ENCODE measurements at places on chromosomes 7 and 10.

DNA sequence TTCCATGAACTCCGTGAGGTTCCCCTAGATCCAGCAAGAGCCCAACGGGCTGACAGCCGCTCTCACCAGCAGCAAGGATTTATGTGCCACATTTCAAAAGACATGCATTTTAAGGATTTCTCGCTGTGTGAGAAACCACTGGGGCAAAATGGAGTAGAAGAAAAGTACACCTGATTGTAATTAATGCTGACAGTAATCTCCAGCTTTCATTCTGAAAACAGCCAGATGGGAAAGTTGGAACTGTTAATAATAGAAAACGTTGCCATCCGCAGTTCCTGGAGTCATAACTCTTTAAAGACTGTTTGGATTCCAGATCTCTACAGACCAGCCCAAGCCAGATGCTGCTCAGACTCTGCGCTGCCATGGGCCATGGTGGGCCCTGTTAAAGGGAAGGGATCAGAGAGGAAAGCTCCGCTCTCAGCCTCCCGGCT, 216.9 kb upstream of the GLI3 start:
- no peak for DNase-seq

GRCh38 chr10:130026670-130027456, 62.8 kb upstream of the EBF3 start:
- DNase-seq, result no peak

DNA sequence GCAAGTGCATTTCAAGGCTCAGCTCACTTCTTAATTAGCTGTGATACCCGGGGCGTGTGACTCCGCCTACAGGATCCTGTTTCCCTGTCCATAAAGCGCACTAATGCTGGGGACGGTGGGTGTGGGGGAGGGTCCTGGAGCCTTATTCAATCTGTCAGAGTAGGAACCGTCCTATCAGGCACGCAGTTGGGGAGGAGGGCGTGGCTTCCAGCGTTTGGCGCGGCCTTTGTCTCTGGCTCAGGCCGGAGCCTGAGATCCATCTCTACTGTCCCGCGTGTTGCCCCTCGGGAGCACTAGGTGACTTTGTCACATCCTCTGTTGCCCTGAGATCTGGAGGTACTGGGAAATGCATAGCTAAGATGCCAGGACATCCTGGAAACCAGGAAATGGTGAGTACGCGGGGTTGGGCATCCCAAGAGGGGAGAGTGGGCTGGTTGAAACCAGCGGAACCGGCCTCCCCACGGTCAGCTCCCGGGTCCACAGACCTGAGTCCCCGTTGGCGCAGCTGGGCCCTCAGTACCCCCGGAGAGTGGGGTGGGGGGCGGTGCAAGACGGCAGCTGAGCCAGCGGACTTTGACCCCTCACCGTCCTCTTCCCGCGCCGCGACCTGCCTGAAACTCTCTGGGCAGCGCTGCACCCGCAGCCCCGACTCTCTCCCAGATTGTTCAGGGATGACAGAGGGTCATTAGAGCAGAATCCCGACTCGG, 104.4 kb upstream of the ZNF92 start:
- DNase-seq, result peak; percentile 42

DNA sequence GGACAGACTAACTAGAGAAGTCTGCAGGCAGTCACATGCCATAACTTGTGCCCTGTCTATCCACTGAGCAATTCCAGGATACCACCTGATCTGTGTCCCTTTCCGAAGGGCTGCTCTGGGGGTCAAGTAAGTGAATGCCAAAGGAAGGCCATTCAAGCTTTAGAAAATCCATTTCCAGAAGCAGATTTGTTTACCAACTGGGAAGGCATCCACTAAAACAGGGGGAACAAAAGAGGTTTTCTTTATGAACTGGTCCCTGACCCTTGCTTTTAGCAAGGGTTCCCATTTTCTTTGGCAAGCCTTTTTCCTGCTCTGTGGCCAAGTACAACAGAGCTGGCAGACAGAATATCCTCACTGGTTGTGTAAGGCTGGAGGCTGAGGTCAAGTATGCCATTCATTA, 36.5 kb downstream of the ITPRID1 start:
- no peak for DNase-seq

DNA sequence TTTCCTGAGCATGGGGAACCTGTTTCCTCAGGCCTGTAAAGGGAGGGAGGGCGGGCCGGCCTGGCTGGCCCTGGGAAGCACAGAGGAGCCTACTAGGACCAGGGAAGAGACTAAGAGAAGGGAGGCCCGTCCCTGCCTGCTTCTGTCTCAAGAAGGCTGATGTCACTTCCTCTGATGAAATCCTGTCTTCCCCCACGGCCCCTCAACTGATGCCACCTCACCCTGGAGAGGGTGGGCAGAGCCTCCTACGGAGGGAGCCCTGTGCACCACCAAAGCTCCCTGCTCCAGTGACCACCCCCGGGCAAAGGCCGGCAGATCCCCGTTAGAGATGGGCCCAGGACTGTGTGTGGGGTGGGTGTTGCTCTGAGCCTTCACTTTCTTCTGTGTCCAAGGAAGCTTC, 1.0 kb upstream of the PILRA start:
- DNase-seq, result peak; percentile 8

- DNase-seq, result no peak
These were observed 167.7 kb downstream of the EMX2 start for GRCh38 chr10:117710181-117710798.

- DNase-seq, result no peak
These were observed 28.6 kb downstream of the REEP3 start for GRCh38 chr10:63549810-63550209.

- no peak for DNase-seq
These were observed 15.4 kb downstream of the OGDHL start for GRCh38 chr10:49746626-49747302.

DNA sequence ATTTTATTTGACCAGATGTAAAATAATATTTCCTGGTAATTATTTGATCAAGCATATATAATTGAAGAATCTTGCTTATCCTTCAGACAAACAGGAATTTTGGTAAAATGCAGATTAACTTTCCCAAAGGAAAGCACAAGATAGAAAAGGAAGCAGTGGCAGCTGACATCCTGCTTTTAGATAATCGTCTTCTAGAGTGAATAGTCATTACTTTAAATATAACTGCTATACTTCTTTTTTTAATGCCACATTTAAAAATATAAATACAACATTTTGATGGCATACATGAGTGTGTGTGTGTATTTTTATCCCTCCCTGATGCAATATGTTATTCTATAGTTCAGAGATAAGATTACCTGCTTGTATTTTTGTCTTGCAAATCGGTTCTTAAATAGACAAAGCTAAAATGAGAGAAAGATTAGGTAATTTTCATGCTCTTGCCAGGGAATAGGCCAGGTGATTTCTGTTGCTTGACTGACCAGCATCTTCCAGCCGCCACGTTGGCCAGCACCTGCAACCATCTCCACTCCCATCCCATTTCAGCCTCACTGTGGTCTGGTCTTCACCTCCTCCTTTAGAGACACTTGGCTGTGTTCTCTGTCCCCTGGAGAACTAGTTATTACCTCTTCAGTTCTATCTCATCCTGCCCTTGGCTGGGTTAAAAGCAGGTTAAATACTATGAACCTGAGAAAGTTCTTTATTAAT, 58.1 kb downstream of the MDFIC start:
- no peak for DNase-seq

- no peak for DNase-seq
These were observed 367.8 kb upstream of the GALNT17 start for GRCh38 chr7:70763961-70764691.

GRCh38 chr7:36979810-36980248, 255.5 kb upstream of the AOAH start:
- no peak for DNase-seq

- no peak for DNase-seq
These were observed 121.8 kb upstream of the AFAP1L2 start for GRCh38 chr10:114526126-114526503.

DNA sequence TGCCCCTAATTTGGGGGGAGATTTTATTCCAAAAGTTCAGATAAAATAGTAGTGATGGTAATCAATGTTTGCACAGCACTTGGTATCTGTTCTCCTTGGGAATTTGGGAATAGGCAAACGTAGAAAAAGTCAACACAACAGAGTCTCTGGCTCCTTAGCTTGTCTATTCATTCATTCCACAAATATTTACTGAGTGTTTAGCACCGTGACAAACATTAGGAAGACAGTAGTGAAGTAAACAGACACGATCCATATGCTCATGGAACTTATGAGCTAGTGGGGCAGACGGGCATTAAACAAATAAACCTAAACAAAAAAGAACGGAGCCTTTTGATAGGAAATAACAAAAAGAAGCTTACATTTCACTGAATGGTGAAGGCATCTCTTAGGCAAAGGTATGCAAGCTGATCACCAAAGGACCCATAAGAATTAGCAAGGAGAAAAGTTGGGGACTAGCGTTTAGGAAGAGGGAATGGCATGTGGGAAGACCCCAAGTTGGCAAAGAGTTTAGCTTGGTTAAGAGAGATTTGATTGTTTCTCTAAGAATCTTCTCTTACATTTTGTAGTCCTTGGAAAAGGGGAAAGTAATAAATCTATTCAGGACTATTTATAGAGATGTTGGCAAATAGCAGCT, 243.9 kb upstream of the NPY start:
- DNase-seq, result no peak

DNA sequence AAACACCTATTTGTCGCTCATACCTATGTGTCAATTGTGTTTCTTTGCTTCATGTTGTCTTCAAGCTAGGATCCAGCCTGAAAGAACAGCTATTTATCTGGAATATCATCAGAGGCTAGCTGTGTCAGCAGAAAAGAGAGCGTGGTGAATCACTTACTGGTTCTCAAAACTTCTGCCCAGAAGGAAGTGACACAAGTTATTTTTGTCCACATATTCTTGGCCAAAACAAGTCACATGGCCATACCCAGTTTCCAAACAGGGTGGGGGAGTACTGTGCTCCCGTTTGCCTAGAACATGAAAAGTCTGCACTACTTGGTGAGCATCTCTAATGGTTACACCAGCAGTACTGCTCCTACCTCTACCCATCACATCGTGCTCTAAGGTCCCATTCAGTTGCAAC, 160.9 kb upstream of the CSTF2T start:
- DNase-seq, result no peak

DNA sequence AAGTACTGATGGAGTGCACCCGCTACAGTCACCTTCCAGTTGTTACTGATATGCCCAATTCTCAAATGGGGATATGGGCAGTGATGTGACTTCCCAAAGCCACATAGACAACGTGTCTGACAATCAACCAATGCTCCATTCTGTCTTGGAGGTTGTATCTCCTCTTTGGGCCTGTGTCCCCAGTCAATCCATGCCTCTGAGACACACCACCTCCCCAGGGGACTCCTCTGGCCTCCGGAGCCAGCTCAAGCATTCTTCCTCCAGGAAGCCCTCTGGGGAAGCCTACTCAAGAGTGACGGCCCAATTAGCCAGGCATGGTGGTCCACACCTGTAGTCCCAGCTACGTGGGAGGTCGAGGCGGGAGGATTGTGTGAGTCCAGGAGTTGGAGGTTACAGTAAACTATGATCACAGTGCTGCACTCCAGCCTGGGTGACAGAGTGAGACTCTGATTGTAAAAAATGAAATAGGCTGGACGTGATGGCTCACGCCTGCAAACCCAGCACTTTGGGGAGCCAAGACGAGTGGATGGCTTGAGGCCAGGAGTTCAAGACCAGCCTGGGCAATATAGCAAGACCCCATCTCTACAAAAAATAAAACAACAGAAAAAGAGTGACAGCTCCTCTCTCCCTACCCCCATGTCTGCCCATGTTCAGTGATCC, 99.5 kb upstream of the TNRC18 start:
- no peak for DNase-seq

DNA sequence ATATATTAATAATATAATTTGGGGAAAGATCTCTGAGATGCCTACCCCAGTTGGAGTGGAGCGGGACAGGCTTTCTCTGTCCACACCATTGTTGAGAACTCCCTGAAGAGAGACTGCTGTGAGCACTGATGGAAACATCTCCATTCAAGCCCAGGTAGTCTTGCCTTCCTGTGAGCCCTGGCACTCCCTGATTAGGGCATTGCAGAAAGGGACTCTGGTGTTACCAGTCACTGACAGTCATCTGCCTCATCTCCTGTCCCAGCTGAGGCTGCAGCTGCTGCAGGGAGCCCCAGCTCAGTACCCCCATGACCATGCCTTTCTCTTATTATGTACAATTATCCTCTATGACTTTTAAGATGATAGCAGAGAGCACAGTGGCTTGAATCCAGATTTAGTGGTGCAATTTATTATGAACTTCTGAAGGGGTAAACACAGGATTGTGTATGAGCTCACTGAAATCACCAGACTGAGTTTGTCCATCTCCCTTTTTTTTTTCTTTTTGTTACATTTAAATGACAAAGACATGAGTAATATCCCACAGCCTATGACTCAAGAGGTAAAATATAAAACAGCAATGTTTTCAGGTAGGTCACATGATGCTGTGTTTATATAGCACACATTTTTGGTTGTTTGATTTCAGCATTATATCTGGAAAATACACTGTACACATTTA, 236.9 kb downstream of the SLC25A13 start:
- DNase-seq, result peak; percentile 55

All from HS-5 (cell line).